Hepatocyte (in vitro differentiated cells): ENCODE measurements at places on chromosomes 12 and 14. TPM values are rescaled to one million over a fixed set of nuclear protein-coding genes. Genes with fewer than 3 reads are reported as not detected.

DNA sequence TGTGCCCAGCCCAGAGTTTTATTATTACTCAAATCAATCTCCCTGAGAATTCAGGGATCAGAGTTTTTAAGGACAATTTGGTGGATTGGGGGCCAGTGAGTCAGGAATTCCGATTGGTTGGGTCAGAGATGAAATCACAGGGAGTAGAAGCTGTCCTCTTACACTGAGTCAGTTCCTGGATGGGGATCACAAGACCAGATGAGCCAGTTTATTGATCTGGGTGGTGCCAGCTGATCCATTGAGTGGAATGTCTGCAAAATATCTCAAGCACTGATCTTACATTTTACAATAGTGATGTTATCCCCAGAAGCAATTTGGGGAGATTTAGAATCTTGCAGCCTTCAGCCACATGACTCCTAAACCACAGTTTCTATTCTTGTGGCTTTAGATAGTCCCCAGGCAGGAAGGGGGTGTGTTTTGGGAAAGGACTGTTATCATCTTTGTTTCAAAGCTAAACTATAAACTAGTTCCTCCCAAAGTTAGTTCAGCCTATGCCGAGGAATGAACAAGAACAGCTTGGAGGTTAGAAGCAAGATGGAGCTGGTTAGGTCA, 89.1 kb upstream of the CNOT2 start:
- DNase-seq = no peak

- DNase-seq = no peak
Measured at GRCh38 chr12:106142591-106143261, 4.0 kb upstream of the NUAK1 start.

Gene HELB
- total RNA-seq = 4.6 and 5.8 TPM in 2 replicates

DNA sequence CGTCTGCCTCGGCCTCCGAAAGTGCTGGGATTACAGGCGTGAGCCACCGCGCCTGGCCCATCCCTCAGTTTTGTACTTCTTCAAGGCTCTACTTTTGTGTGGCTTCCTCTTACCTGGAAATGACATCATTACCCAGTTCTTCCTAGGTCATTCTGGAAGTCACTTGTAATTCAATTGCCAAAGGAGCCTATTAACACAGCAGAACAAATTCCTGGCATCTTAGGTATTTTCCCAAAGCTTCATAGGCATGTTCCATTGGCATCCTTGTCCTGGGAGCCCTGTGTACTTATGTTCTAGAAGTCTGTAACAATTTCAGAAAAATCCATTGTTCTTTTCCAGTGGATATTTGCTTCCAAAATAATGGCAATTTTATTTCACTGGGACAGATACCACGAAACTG, 60.6 kb downstream of the DAAM1 start:
- no peak for DNase-seq

DNA sequence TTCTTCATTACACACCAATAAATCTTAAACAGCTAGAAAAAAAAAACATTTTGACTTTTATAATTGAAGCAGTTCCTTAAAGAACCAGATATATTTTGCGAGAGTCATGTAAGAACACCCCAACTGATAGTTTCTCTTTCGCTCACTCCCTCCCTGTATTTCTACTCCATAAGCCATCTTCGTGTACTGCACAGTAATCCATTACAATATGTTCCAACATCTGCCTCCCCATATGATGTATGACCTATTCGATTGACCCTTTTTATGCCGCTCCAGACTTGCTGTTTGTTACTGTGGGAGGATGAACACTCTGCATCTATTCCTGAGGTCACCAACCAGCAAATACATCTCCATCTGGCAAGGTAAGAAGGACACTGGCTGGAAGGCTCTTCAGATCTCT, 331.7 kb downstream of the SOX5 start:
- no peak for DNase-seq

- DNase-seq = peak; percentile 61
Measured at GRCh38 chr14:69547701-69548348, 26.8 kb downstream of the CCDC177 start.

DNA sequence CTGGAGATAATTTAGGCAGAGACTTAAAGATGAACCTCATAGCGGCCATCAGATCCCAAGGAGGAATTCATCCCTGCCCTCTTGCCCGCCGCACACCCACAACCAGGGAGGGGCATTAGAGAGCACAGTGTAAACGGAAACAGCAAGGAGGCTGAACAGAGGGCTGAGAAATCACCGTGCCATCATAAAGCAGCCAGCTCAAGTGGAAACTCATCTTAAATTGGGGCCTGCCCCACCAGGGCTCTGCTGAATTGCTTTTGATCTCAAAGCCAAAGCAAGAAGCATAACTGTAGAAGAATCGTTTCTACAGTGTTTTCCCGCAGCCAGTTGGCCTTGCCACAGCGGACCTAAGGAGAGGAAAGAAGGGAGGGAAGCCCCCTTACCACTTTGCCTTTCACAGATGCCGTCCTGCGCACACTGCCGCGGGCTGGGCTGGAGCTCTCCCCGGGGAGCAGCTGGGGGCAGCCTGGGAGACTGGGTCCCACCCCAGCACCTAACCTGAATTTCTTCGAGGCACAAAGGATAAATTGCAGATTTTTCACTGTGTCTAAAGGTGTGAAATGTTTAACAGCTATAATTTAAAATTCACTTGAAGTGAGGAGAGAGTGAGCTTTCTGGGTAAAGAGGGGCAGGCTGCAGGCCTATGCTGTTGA, 51.8 kb upstream of the MMP17 start:
- no peak for DNase-seq

Gene TSPAN19
- not detected in 2 replicates for total RNA-seq

Gene CLEC1B
- 0.20 and 0.36 TPM in 2 replicates for total RNA-seq

DNA sequence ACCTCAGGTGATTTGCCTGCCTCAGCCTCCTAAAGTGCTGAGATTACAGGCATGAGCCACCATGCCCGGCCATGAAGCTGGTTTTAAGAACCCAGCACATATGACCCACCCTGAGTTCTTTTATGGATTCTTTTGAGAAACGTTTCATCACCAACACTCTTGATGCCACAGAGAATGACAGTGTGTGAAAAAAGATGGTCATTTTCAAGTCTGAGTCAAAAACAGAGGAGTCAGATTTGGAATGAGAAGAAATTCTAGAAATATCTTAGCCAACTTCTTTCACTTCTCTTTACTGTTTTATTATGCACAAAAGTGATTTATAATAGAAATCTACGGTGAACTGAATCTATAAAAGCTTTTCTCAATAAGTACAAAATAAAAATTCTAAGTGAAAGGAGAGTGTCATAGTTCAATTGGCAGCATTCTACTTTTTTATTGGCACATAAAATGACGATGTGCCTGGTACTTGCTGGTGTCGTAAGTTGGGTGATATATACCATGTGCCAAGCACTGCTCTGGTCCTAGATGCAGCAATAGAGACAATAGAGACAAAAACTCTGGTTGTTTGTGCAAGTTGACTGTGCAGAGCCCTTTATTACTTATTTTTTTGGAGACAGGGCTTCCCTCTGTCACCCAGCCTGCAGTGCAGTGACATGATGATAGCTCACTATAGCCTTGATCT, 33.9 kb downstream of the CCDC177 start:
- DNase-seq = no peak

DNA sequence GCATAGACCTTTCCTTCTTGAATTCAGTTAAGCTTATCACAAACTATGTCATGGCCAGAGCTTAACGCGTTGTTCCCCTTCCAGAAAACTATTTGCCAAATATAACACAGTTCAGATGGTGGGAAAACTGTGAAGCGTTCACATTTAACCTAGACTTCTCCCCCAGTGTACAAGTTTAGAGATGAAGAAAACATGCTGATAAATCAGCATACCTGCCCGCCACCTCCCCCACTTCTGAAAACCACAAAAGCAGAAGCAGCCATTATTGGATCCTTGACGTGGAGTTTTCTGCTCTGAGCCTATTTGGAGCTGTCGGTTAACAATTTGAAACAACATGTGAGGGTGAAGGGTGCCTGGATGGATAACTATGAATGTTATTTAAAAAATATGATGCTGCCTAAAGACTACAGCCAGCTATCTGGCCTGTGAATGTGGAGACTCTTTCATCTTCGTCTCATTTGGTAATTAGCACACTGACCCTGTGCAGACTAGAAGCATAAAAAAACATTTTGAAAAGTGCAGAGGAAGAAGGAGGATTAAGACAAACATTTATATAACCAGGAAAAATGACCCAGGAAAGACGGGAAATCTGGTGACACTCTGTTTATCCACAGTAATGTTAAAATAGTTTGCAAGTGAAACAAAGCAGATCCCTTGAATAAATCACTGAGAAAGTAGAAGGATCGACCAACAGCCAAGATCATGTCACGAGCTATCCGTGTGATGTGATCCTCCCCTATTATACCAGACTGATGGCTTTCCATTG, 408.2 kb downstream of the AEBP2 start:
- DNase-seq = no peak

Gene ESR2
- total RNA-seq = 0.28 and 1.00 TPM in 2 replicates

DNA sequence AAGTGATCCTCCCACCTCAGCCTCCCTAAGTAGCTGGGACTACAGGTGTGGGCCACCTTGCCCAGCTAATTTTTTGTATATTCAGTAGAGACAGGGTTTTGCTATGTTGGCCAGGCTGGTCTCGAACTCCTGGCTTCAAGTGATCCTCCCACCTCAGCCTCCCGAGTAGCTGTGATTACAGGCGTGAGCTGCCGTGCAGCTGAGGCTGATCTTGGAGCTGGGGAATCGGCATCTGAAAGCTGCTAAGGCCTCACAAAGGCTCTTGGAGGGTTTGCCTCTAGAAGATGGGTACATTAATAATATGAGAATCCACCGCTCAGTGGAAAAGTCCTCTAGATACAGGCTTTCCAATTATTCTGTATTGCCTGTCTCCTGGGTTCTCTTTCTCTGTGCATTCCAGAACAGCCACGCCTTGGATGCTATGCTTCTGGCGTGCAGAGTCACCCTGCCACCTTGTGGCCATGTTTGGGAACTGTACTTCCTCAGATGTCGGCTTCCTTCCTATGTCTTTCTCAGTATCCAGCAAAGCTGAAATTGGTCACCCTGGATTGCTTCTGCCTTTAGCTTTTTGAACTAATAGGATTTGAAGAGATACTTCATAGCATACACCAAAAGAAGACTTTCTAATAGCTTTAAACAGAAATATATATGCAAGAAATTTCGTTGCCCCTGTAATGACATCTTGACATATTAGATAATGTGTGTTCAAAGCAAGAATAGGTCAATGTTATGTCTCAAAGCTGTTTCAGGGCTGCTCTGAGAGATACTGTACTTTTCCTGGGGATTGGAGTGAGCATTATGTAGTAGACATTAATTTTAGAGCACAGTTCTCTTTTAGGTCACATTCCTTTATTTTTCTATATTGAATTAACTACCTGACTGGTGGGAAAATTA, 75.4 kb downstream of the SNAPC1 start:
- DNase-seq = peak; percentile 89

DNA sequence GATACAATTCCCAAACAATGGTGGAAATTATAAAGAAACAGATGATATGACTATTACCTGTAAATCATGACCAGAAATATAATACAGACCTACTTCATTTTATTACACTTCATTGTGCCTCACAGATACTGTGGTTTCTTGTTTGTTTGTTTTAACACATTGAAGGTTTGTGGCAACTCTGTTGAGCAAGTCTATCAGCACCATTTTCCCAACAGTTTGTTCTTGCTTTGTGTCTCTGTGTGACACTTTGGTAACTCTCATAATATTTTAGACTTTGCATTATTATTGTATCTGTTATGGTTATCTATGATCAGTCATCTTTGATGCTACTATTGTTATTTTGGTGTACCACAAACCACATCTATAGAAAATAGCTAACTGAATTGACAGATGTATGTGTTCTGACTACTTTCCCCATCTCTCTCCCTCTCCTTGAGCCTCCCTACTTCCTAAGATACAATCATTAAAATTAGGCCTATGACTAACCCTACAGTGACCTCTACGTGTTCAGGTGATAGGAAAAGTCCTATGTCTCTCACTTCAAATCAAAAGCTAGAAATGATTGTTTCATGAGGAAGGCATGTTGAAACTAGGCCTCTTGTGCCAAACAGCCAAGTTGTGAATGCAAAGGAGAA, 49.1 kb downstream of the FBXO33 start:
- DNase-seq = no peak

Gene RASAL1
- not detected in 2 replicates for total RNA-seq

GRCh38 chr12:61384511-61384910, 875.7 kb upstream of the USP15 start:
- no peak for DNase-seq

GRCh38 chr12:102527171-102527720, 46.9 kb upstream of the IGF1 start:
- DNase-seq = no peak

Gene LRRK2
- 2.4 and 4.9 TPM in 2 replicates for total RNA-seq

GRCh38 chr12:89504560-89505346, 19.8 kb downstream of the GALNT4 start:
- no peak for DNase-seq

GRCh38 chr14:35696119-35696518, 113.0 kb downstream of the RALGAPA1 start:
- no peak for DNase-seq

DNA sequence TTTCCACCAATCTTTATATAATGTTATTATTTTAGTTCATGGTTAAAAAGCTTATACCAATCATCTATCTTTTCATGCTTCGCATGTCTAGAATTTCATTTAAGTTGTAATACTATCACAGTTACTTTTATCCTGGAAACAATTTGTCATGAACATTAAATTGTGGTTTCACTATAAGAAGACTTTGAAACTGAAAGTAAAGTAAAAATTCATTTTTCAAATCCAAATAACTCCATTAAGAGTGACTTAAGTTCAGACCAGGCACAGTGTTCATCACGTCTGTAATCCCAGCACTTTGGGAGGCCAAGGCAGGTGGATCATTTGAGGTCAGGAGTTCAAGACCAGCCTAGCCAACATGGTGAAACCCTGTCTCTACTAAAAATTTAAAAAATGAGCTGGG, 12.4 kb downstream of the ESR2 start:
- no peak for DNase-seq

- DNase-seq = no peak
Measured at GRCh38 chr12:131603106-131603938, 107.6 kb upstream of the SFSWAP start.

- DNase-seq = no peak
Measured at GRCh38 chr12:71460850-71461609, 21.4 kb downstream of the LGR5 start.

DNA sequence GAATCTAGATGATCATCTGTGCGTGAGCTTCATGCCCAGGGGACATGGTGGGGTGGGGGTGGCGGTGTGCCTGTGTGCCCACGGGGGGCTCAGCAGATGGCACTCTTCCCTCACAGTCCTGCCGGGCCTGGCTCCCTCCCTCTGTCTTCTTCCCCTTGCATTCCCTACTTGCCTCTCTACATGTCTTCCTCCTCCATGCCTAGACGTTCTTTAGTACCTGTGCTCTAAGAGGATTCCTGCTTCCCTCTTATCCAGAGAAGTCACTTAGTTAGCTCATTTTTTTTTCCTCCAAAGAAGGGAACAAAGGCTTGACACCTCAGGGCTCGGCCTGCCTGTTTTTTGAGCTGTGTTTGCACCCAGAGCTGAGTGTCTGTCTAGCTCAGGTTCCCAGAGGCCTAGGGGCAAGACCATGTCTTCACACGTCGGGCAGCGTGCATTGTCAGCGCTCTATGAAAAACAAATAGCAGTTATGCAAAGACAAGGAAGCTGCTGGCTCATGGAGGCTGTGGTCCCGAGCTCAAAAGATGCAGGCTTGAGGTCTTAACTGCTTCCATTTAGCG, 48.8 kb downstream of the NINJ2 start:
- DNase-seq = no peak
